ENCODE measurements at places on chromosomes 16 and 17.

DNA sequence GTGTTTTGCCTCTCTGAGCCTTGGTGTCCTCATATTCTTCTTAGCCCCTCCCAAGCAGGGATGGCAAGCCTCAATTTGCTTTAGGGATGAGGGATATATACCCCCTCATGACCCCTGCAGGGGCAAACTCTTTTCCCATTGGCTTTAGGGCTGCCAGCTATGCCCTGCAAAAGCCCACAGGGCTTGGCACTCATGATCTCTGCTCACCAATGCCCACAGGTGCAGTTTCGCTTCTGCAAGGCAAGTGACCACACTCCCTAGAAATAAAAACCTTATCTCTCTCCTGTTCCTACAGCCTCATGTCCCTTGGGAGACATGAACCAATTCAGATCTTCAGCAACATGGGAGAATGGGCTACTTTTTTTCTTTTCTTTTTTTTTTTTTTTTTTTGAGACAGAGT lies 8.8 kb downstream of the BEAN1 start:
- DNase-seq: no peak

- peak; percentile 25 for DNase-seq
Measured at GRCh38 chr16:1407753-1408152, 6.8 kb downstream of the UNKL start.

GRCh38 chr17:66730461-66730923 lies 104.4 kb upstream of the CACNG5 start:
- no peak for DNase-seq

- no peak for DNase-seq
Measured at GRCh38 chr17:65297384-65297783, 160.2 kb downstream of the RGS9 start.

- DNase-seq: no peak
Measured at GRCh38 chr16:84396537-84397008, 28.2 kb downstream of the ATP2C2 start.

GRCh38 chr17:32226886-32227285 lies 38.7 kb upstream of the RHBDL3 start:
- no peak for DNase-seq

- DNase-seq: peak; percentile 28
Measured at GRCh38 chr17:50608700-50609379, 25.8 kb upstream of the ABCC3 start.

Measured in Ammon's horn (tissue), 1 donor.